ENCODE measurements at places on chromosomes 6 and 20.

DNA sequence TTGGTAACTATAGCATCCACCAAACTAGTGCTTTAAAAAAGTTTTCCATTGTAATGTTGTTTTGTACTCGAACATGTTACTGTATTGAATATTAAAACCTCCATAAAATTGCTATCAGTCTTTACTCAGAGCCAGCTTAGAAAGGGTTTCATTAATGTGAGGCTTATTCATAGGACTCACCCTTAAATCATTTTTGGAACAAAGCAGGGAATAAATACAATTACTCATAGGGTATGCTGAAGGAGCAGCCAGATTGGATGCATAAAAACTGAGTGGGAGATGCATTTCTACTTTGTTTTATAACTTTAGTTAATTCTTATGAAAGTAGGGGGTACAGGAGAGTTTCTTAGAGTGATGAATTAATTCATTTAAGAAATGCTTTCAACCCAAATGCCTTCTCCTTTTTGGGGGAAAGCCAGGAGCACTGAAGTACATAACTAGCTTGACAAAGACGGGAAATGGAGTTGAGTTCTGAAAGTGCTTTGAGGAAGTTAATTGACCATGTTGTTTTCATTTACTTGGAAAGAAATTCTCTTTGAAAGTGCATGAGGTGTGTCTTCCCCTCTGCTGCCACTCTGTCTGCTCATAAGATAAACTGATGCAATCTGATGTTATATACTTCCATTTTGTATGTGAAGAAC lies 90.3 kb downstream of the RNF144B start:
- peak; percentile 17 for DNase-seq

- DNase-seq: no peak
Measured at GRCh38 chr6:71153755-71154325, 134.8 kb upstream of the OGFRL1 start.

DNA sequence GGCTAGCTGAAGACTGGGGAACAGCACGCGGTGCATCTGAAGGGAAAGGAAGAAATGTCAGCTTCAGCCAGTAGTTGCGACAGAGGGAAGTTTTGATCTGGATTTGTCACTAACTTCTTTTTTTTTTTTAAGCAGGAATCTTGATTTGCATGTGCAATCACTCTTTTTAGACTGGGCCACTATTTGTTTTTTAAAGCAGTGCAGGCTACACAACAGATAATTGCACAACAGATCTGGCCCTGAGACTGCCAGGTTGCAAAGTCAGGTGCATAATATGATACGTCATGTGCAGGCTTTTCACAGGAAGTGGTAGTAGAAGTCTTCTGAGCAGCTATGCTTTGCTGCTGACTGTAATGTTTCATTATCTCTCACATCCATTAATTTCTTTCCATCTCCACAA lies 13.5 kb downstream of the PFDN4 start:
- DNase-seq: no peak

DNA sequence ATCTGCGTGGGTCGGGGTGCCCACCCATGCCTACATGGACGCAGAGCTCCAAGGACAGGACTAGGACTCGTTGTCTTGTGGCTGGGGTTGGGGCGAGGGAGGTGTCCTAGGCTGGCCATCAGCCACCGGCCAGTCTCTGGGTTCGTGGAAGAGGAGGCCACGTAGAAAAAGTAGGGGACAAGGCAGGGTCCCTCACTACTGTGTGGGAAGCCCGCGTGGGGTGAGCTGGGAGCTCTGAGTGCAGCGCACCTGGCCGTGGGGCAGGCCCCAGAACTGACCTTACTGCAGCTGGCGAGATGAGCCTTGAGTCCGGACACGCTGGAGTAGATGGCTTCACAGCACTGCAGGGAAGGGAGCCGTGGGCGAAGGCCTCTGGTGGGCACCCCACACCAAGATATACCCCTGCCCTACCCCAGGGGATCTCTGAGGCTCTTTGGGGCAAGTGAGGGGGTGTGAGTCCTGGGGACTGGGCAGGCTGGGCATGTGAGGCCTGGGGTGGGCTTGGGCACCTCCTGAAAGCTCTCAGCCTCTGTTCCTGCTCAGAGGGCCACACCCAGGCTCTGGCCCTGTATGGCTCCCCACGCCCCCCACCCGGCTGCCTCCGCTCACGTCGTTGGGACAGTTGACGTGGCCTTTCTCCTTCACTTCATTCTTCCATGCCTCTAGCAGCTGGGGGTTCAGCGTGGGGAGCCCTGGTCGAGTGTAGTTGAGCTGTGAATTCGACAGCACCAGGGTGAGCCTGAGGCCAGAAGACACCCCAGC lies 5.6 kb upstream of the UCKL1 start:
- no peak for DNase-seq

- DNase-seq: no peak
Measured at GRCh38 chr6:167270499-167271311, 20.4 kb upstream of the UNC93A start.

GRCh38 chr6:53466257-53466656 lies 78.6 kb downstream of the GCLC start:
- peak; percentile 27 for DNase-seq

DNA sequence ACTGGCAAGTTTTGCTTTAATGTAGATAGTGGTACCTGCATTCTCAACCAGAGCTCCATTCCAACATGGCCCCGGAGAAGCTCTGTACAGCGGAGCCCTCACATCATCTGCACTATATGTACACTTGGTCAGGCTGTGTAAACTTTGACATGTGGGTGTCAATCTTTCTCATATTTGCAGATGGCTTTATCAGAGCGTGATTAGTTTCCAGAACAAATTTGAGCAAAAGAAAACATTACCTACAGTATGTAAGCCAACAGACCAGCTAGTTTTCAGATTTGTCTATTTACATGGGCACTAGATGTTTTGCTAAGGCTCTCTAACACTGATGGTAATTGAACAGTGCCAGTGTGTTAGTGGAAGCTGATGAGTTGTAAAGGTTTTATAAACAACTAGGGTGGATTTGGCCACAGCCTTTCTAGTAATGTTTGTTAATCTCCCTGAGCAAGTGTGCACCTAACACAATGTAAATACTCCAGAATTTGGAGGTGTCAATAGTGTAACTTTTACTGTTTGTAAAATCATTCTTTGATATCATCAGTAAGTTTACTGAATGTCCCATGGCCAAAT lies 131.8 kb downstream of the FOXA2 start:
- no peak for DNase-seq

GRCh38 chr6:24960991-24961475 lies 25.3 kb upstream of the RIPOR2 start:
- no peak for DNase-seq

- no peak for DNase-seq
Measured at GRCh38 chr6:56933650-56934049, 21.3 kb upstream of the BEND6 start.

DNA sequence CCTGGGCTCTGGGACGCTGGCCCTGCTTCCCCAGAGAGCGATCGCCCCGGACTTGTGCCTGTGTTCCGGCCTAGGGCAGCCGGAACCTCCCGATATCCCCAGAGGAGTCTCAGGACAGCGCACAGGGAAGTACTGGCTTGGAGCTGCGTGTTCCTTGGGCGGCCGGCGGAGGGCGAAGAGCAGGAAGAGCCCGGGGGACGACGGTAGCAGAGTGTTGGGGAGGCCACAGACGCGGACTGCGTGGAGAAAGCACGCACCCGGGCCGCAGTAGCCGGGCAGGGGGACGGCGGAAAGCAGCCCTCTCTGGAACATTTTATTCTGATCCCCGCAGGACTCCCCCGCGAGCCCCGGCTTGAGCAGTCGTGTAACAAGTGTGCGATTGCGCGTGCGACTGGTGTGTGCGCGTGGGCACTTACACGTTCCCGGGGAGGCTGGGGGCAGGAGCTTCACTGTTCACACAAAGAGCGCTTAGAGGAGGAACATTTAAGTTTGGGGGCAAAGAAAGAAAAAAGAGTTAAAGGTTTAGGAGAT lies 36.1 kb downstream of the NCR2 start:
- DNase-seq: peak; percentile 66

GRCh38 chr6:24339932-24340331 lies 17.9 kb downstream of the DCDC2 start:
- no peak for DNase-seq

DNA sequence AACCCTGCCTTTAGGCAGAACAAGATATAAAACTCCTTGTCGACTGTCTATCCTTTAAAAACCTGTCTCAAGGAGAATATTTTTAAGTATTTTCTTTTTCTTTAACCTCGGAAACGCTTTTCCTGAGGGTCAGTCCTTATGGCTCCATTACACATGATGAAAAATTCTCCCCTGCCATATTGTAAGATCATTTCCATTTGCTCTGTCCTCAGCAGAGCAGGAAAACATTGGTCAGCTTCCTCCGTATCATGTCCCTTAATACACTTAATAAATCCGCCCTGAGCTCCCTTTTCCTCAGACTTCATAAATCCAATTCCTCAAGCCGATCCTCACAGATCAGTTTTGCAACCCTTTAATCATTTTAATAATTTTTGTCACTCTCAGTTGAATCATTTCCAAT lies 234.5 kb upstream of the AGPAT4 start:
- DNase-seq: no peak

DNA sequence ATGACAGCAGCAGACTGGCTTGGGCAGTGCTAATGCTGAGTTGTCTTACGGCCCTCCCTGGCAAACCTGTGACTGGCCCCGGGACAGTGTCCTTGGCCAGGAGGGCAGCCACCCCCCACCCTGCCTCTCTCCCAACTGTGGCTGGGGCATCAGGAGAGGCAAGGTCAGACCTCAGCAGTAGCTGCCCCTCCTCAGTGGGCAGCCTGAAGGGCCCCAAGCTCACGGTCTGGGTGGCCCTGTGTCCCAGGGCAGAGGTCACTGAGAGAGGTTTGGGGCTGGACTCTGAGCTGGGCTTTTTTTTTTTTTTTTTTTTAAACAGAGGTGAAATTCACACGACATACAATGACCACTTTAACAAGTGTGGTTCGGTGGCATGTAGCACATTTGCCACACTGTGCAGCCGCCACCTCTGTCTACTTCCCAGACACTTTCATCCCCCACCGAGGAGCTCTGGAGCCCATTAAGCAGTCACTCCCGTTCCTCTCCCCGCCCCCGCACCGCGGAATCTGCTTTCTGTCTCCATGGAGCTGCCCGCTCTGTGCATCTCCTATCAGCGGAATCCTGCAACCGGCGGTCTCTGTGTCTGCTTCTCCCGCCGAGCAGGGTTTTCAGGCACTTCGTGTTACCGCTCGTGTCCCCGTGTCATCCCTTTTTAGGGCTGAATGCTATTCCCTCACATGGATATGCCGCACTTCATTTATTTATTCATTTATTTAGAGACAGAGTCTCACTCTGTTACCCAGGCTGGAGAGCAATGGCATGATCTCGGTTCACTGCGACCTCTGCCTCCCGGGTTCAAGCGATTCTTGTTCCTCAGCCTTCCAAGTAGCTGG lies 67.9 kb upstream of the GATA5 start:
- DNase-seq: no peak

GRCh38 chr6:158481690-158482473 lies 78.0 kb upstream of the TMEM181 start:
- DNase-seq: peak; percentile 93
